ENCODE measurements at places on chromosomes 16 and 17.
A peak's percentile ranks its signal among the peaks of the same experiment; 100 is the strongest.

DNA sequence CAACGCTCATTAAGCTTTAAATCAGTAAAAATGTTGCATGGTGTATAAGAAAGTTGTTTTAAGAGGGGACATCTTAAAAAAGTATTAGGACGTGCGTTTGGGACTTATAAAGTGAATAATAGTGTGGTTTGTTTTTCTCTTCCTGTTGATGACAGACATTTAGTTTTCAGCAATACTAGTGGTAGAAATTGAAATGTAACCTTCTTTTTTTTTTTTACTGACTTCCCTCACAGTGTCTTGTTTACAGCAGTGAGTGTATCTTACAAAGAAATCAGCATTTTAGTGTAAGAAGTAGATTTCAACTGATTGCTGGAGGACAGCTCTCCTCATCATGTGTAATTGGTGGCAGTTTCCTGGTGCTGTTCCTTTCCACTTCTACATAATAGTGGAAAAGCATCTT, 39.6 kb downstream of the CYLD start:
- DNase-seq: no peak

GRCh38 chr17:37848690-37849616, 75.3 kb upstream of the TBC1D3K start:
- DNase-seq: peak; percentile 24

- peak; percentile 64 for DNase-seq
These were observed 8.6 kb upstream of the ABCC3 start for GRCh38 chr17:50626037-50626574.

DNA sequence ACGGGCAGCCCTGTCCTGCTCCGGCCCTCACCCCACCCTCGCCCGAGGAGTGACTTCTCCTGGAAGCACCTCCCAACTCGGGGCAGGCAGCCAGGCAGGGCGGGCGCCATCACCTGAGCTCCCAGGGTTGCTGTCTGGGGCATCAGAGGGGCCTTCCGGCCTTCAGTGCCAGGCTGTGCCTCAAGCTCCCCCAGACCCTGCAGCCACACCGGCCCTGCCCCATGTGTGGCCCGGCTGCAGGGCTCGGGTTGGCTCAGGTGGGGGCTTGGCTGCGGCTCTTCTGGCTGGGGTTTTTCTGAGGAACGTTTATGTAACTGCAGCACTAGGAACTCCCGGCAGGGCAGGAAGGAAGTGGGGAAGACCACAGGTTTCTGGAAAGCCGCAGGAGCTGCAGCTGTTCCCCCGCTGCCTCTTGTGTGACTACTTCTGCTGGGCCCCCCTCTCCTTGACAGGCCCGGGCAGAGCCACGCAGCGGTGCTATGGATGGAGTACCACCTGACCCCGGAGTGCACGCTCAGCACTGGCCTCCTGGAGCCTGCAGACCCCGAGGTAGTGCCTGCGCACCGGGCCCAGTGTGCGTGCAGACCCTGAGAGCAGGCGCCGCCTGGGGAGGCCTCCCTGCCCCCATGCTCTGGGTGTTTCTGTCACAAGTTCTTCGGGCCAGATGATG, 45.6 kb downstream of the PRMT7 start:
- peak; percentile 48 for DNase-seq

DNA sequence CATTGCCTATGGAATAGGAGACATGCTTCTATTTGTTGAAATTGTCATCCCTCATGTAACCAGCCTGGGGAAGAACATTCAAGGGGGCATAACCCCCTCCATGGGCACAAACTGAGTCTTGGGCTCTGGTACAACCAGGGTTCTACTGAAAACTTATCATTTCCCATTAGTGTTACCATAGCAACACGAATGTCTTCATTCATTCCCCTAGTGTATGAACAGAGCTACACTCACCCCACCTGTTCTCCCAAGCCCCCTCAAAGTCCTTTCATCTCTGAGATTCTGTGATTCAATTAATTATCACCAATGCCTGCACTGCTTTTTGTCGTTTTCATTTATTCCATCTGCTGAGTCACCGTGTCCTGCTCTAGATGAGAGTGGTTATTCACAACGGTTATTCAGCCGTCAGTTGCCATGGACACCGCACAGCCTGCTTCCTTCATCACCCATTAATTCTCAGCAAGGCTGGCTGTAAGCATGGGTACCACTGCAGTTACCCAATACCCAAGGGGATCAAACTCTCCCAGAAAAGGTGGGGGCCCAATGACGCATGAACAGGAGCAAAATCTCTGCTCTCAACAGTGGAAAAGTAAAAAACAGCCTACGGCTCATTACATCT, 1.6 kb upstream of the GAST start:
- peak; percentile 49 for DNase-seq

GRCh38 chr16:69607674-69608073, 41.9 kb downstream of the NFAT5 start:
- no peak for DNase-seq

- DNase-seq: no peak
These were observed 16.1 kb downstream of the ITGB4 start for GRCh38 chr17:75737133-75737962.

DNA sequence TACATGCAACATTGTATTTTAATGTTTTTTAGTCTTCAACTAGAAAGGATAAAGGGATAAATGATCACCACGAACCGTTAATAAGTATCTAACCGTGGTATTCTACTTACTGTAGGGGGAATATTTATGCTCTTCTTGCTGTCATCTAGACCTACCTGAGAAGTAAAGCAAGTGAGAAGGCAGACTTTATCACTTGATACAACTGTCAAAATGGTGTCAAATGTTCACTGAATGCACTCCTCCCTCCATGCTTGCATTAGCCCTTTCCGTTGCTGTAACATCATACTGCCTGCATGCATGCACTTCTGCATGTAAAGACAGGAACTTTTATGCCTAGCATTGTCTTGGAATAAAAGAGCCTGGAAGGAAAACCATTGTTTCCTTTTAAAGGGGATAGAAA, 298.6 kb upstream of the PMFBP1 start:
- DNase-seq: no peak

DNA sequence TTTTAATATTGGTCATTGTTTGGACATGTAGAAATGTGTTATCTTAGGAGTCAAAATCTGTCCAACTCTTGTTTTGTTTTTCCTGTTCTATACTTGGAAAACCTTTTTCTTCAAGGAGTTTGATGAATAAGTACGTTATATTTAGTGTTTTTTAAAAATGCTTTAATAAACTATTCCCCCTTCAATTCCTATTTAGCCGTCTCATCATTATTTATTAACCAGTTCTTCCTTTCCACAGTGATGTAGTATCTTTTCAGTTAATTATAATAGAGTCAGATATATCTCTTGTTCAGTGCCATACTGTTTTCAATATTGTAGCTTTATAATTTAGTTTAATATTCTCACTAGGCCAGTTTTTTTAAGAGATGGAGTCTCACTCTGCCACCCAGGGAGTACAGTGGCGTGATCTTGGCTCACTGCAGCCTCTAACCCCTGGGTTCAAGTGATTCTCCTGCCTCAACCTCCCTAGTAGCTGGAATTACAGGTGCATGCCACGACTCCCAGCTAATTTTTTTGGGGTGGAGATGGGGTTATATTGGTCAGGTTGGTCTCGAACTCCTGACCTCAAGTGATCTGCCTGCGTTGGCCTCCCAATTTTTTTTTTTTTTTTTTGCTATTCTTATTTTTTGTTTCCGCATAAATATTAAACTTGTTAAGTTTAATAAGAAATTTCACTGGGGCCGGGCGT, 72.9 kb downstream of the KPNA2 start:
- no peak for DNase-seq

GRCh38 chr16:50977138-50977537, 173.9 kb downstream of the SALL1 start:
- no peak for DNase-seq

- no peak for DNase-seq
These were observed 5.8 kb upstream of the ARMC5 start for GRCh38 chr16:31453255-31454204.

DNA sequence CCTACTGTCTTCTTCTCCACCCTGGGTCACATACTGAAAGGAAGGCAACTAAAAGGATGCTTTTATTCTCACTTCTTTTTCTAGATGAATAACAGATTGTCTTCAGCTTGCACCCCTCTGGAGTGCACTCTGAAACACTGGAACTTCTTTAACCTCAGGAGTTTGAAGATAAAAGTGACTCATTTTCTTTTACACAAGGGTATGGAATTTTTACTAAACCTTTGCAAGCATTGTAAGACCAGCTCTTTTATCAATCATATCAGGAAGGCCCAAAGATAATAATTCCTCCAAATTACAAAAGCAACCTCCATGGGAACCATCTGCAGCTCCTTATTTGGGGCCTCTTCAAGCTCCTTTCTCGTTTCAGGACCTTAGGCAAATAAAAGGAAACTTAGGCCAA, 193.5 kb upstream of the KIF2B start:
- no peak for DNase-seq

- DNase-seq: peak; percentile 66
These were observed at the start of gene MLKL for GRCh38 chr16:74700438-74701225. TSS of gene MLKL (minus strand) at chr16:74700862. CDS start at chr16:74695757, 5,105 bp downstream.

DNA sequence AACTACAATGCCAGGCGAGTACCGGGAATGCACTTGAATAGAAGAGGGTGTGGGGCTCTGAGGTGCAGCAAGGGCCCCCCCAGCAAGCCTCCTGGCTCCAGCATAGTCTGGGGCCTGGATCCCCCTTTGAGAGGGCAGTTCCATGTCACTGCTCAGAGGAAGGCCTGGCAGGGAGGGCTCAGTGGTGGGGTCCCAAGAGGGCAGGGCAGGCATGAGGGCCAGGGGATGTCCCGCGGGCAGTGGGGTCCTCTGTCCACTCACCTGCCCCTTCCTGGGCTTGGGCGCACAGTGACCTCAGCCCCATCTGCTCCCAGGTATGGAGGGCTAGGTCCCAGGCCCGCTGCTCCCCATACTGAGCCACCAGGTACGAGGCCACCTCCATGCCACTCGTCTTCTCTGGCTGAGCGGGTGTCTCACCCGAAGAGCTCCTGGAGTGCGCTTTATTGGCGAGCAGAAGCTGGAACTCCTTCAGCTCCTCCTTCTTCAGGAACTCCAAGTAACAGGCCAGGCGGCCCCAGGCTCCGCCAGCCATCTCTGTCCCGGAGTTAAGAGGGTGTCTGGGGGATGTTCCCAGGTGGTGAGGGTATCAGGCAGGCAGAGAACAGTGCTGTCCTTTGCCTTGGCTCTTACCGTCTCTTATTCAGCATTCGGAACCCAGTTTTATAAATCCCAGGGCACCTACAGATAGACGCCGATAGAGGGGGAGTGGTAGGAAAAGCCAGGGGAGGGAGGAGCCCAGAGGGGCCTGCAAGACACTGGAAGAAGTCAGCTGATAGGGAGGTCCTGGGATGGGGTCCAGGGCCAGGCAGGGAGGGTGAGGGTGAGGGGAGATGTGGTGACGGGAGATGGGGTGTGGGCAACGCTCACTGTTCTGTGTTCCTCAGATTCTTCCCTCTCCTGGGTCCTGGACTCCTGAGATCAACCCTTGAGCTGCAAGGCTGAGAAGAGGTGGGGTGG, 605 bp downstream of the NLRP1 start:
- DNase-seq: no peak

GRCh38 chr17:10013365-10014112, 108.5 kb upstream of the RCVRN start:
- DNase-seq: no peak

DNA sequence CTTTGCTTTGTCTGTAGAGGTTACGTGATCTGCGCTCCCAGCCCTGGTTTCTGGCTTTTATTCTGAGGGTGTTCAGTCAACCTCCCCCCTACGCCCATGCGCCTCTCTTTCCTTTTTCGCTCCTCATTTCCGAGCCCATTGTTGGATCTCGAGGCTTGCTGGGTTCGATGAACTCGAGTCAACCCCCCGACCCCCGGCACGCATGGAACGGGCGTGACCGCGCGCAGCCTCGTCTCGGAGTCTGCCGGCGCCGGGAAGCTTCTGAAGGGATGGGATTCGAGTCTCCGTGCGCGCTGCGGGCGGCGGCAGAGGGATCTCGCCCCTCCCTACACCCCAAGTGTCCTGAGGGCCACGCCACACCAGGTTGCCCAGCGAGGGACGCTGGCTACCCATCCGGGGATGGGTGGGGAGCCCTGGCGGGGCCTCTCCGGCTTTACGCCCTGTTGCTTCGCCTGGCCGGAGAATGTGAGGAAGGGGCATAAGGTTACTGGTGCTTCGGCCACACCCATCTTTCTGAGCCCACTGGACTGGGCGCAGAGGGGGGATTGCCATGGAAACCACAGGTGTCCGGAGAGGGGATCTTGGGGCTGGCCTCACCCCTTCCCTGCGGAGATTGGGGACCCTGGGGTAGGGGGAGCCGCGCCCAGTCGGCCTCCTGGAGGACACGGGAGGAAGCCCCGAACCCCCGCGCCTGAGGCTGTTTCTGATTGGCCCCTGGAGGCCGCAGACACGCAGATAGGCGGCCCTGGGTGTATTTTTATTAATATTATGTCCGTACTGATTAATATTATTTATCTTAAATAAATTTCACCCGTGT, 1.8 kb downstream of the MAPT start:
- no peak for DNase-seq

DNA sequence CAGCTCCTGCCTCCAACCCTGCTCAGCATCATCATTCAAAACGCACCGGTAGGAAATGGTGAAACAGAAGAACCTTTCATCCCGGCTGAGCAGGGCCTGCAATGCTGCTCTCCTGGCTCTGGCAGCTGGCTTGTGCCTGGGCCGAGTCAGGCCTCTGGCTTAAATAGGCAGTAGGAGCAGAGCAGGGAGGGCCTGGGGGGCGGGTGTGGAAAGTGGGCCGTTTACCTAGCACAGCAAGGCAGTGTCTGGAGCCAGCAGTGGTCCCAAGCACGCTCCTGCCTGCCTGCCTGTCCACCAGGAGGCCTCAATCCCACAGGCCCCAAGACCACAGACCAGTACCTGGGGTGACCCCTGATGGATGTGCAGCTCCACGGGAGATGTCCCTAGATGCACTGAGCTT, 59.3 kb downstream of the SMPD3 start:
- DNase-seq: no peak

- DNase-seq: no peak
These were observed 1.4 kb upstream of the ABR start for GRCh38 chr17:1180958-1181752.

- peak; percentile 79 for DNase-seq
These were observed 10.2 kb upstream of the HOXB9 start for GRCh38 chr17:48636177-48637018.

DNA sequence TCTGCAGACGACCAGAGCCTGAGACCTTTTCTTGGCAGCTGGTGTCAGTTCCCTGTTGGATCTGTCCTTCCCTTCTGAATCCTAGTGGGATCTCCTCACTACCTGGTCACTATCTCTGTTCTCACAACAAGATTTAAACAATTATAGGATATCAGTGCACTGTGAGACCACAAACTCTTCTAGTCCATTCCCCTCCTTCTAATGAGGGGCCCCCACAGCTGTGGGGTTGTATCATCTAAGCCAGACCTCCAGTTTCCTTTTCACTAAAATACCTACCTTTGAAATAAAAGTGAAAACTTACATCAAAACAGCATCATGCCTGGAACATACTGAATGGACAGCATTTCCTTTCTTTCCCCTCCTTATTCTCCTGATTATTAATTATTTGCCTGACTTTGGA, 233.2 kb downstream of the PRKCA start:
- no peak for DNase-seq

GRCh38 chr17:4522661-4523060, 24.0 kb downstream of the SPNS2 start:
- no peak for DNase-seq

- no peak for DNase-seq
These were observed 954.7 kb upstream of the RBFOX1 start for GRCh38 chr16:6377956-6378355.

GRCh38 chr16:23509782-23510163, 521 bp downstream of the GGA2 start:
- DNase-seq: no peak

Measured in stimulated activated CD4-positive, alpha-beta T cell treated with anti-CD3 and anti-CD28 coated beads, Interleukin-1b, Interleukin-23, amount 100 ng/mL, for 48 hours (primary cell).